ENCODE measurements at places on chromosomes 13 and 19.

DNA sequence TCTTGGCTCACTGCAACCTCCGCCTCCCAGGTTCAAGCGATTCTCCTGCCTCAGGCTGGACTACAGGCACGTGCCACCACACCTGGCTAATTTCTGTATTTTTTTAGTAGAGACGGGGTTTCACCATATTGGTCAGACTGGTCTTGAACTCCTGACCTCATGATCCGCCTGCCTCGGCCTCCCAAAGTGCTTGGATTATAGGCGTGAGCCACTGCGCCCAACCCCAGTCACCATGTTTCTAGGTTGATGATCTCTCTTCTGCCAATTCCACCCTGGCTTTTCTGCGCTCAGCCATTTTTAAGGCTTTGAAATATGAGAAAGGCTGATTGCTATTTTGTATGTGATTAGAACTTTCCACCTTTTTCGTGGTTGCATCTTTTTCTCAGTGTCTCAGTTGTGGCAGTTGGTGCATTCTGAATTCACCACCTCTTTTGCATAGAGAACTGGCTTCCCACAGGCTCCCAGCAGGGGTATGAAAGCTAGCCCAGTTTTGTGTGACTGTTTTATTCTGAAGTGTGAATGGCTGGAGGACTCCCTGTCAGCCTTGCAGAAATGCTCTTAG, 15.5 kb downstream of the CEACAM1 start:
- DNase-seq, result peak; percentile 53

DNA sequence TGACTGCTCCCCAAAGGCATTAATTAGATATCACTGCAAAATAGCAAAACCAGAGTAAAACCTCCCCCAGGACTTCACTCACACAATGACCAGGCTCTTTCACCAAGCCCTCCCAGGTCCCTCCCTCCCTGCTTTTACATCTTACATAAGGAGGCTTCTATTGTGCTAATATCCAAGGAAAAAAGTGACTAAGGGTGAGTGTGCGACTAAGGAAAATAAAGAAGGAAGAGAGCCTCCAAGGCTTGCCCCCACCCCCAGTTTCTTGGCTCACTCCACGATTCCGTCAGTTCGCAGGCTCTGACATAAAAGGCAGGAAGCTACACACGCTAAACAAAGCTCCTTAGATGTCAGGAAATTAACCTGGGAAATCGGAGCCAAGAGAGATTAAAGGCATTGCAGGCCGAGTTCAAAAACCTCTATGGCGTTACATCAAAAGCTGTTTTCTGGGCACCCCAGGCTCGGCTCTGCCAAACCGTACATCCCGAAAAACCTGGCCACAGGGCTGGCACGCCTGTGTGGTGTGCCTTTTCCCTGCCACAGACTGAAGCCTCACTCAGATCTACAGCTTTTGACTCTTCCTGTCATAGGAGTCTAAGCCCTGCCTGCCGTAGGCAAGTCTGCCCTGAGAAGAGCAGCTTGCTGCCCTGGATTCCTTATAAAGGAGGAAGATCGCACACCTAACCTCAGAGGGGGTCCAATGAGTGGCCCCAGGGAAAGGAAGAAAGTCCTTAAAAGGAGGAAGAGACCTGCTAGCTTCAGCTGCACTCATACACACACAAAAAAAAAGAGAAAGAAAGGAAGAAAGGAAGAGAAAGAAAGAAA, 67.0 kb upstream of the SERP2 start:
- DNase-seq, result no peak

- no peak for DNase-seq
Measured at GRCh38 chr19:39661565-39661964, 5.9 kb downstream of the LGALS16 start.

- DNase-seq, result no peak
Measured at GRCh38 chr19:40663695-40664692, 26.5 kb downstream of the NUMBL start.

- no peak for DNase-seq
Measured at GRCh38 chr13:71613066-71613745, 253.8 kb downstream of the DACH1 start.

Measured in GM19239 (cell line).